ENCODE measurements at places on chromosomes 2 and 18. TPM values are rescaled to one million over a fixed set of nuclear protein-coding genes. Genes with fewer than 3 reads are reported as not detected.

NEU4 gene
- total RNA-seq: 7.2 TPM

LOXL3 gene
- total RNA-seq: 2.3 TPM

DNA sequence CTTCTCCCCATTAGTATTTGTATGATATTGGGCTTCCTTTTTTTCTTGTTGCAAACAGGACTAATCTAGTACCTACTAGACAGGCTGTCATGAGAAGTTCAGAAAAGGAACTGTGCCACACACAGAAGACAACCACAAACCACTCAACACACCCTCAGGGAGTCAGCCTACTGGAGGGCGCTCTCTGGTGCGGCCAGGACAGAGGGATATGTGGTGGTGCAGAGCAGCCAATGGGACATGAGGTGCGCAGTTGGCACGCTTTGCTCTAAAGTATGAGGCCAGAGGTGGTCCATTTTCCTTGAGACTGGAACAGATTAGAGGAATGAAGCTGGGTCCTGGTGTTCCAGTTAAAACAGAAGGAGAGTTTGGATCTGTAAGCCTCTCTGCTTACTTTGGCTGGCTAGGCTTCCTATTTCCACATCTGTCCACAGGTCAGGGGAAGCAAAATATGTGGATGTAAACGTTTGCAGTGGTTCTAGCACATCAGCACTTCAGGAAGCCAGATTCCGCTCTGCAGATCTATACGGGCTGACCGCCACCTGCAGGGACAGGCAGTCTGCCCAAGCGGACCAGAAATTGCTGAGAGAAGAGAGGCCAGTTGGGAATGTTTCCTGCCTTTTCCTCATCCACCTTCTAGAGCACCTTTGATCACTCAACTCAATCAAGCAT is 114.1 kb downstream of the GFPT1 start:
- no peak for DNase-seq

DSC1 gene
- total RNA-seq: not detected

CXXC1 gene
- total RNA-seq: 39.1 TPM

DNA sequence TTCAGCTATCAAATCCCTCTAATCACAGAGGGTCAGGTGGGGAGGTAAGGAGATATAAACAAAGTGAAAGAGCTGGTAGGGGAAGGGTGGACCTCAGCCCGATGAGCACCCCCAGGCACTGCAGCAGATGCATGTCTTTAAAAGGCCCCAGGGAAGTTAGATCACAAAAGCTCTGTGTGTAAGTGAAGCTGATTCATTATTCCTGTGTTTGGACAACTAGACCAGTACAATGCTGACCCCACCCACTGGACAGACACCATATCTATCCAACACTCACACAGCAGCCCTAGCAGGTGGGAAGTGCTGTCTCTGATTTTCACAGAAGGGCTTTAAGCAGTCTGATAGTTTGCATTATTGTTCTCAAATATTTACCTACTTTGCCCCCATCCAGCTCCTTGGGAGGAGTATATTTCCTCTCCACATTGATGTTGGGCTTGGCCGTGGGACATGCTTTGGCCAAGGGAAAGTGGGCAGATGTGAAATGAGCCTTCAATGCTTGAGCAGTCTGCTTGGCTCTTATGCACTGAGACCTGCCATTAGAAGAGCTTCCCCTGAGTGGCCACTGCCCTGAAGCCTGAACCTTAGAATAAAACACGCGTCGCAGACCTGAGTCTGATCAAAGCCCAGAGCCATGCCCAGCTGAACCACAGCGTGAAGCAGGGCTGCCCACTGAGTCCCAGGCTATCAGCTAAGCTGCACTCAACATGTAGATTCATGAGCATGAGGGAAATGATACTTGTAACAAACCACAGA is 111.4 kb downstream of the COPS8 start:
- DNase-seq: no peak

GRCh38 chr2:70673041-70673647 is 94.9 kb downstream of the ADD2 start:
- no peak for DNase-seq

GRCh38 chr2:188519136-188519535 is 227.5 kb downstream of the GULP1 start:
- DNase-seq: no peak

- no peak for DNase-seq
These were observed 62.6 kb downstream of the C18orf63 start for GRCh38 chr18:74378179-74378682.

VAMP5 gene
- total RNA-seq: 59.1 TPM

DNA sequence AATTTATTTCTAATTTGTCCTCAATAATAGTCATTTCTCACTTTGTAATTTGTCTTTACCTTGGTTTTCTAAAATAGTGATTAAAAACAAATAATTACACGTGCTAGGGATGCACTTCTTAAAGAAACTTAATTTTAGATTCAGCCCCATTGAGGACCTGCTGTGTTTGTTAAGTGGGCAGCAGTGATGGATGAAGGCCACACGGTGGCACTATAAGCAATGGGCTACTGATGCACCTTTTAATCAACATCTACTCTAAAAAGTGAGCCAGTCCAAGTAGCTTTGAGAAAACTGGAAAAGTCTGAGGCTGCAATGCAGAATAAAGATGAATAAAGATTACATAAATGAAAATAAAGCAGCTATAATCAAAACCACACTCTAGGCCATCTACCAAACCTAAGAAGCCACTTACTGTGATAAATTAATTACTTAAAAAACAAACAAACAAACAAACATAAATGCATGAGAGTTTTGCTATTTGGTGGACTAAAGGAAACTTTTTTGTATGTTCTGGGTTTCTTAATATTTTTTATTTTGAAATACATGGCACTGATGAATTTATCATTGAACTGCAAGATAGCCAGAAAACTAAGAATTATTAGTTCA is 89.3 kb downstream of the PDE11A start:
- no peak for DNase-seq

GRCh38 chr2:160209516-160209856 is 9.4 kb upstream of the ITGB6 start:
- DNase-seq: no peak

- DNase-seq: no peak
These were observed 69.1 kb downstream of the NCAPH start for GRCh38 chr2:96404446-96405373.

ACTG2 gene
- total RNA-seq: 3.8 TPM

GAD1 gene
- 0.35 TPM for total RNA-seq

- DNase-seq: no peak
These were observed 134.4 kb downstream of the TGIF1 start for GRCh38 chr18:3584266-3584861.

YES1 gene
- total RNA-seq: 38.9 TPM

GRCh38 chr2:198518935-198519334 is 714.5 kb downstream of the PLCL1 start:
- no peak for DNase-seq

DNA sequence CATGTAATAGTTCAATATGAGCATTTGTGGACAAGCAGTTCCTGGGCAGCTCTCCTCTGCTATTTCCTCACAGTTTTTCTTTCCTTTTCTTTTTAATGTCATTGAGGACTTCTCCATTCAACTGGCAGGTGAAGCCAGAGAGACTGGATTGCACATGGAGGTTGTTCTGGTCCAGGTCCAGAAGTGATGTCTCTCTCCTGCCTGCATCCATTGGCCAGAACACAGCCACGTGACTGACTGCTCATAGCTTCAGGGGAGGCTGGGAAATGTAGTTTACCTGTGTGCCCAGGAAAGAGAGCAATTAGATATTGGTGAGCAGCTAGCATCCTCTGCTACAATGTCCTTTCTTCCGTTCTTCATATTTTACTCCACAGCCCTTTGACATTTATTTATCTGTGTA is 20.2 kb upstream of the ADAM23 start:
- DNase-seq: no peak

- DNase-seq: peak; percentile 56
These were observed 285.0 kb upstream of the PARD3B start for GRCh38 chr2:204260162-204260877.

RAB6D gene
- 0.12 TPM for total RNA-seq

All from ovary (tissue), 10 donors.